ENCODE measurements at places on chromosomes 6 and 20. TPM values are rescaled to one million over a fixed set of nuclear protein-coding genes. Genes with fewer than 3 reads are reported as not detected.

Gene FAM209B
- total RNA-seq, result 1.1 TPM

DNA sequence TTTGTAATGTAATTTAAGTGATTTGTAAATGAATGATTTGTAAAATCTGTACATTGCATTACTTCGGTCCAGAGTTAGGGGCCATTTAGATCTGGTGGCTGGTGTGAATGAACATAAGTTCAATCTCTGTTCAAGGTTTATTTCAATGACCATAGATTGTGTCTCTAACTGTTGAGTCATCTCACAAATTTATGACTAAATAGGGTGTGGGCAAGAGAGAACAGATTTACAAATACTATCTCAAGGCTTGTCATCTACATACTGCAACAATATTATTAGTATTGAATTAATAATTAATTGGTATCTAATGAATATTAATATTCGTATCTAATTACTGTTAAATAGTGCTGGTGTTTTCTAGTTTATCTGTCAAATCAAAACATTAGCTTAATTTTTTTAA, 115.3 kb upstream of the EDN1 start:
- H3K27me3 ChIP-seq, result peaks cover 2% of the 10 kb centered on the region
- DNase-seq, result no peak
- no peaks in the 10 kb centered on the region for H3K4me1 ChIP-seq
- H3K36me3 ChIP-seq, result no peaks in the 10 kb centered on the region

GRCh38 chr6:138253731-138254130, 35.4 kb upstream of the PBOV1 start:
- no peaks in the 10 kb centered on the region for H3K4me1 ChIP-seq
- no peak overlapping the region for H3K27ac ChIP-seq
- H3K27me3 ChIP-seq, result peaks cover 10% of the 10 kb centered on the region
- no peak for DNase-seq
- no peak overlapping the region for H3K4me3 ChIP-seq
- H3K36me3 ChIP-seq, result no peaks in the 10 kb centered on the region

DNA sequence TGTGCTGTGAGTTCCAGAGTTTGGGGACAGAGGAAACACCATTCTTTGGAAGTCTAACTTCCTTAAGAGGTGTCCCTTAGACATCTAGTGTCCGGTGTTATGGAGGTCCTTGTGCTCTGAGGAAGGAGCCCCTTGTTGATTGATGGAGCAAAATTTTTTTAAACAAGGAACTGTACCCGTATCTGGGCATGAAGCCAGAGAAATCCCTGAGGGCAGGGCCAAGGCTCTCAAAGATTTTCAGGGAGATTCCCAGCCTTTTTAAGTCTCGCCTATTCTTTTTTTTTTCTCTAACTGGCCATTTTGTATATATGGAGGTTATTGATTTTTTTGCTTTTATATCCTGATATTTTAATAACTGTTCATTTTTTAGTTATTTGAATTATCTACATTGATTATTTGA, 45.9 kb downstream of the TRIM38 start:
- no peak overlapping the region for H3K4me3 ChIP-seq
- H3K27me3 ChIP-seq, result no peaks in the 10 kb centered on the region
- H3K4me1 ChIP-seq, result peaks cover 10% of the 10 kb centered on the region
- H3K36me3 ChIP-seq, result no peaks in the 10 kb centered on the region

Gene PDYN
- total RNA-seq, result not detected

Gene RIPPLY2
- not detected for total RNA-seq

DNA sequence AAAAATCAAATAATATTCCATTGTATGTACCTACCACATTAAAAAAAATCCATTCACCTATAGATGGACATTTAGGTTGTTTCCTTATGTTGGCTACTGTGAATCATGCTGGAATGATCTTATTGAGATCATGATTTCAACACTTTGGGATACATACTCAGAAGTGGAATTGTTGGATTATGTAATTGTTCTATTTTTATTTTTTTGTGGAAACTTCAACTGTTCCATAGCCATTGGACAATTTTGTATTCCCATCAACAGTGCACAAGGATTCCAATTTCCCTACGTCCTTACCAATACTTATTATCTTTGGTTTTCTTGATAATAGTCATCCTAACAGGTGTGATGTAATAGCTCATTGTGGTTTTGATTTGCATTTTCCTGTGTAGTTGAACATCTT, 834.0 kb downstream of the MAFB start:
- H3K27me3 ChIP-seq, result peaks cover 2% of the 10 kb centered on the region
- no peak overlapping the region for H3K27ac ChIP-seq
- H3K4me1 ChIP-seq, result no peaks in the 10 kb centered on the region
- no peak for DNase-seq
- no peak overlapping the region for H3K4me3 ChIP-seq

DNA sequence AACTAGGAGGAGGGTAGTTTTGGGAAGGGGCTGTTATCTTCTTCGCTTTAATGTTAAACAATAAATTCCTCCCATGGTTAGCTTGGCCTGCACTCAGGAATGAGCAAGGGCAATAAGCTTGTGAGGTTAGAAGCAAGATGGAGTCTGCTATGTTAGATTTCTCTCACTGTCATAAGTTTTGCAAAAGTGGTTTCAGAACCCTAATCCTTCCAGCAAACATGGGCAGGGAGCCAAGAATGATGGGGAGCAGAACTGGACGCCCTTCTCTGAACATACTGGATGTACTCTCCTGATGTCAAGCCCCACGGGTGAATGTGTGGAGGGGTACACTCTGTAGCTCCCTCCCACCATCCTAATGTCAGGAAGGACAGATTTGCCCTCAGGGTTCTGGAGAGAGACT, 22.3 kb downstream of the C6orf163 start:
- no peaks in the 10 kb centered on the region for H3K4me1 ChIP-seq
- no peaks in the 10 kb centered on the region for H3K27me3 ChIP-seq
- H3K4me3 ChIP-seq, result no peak overlapping the region

DNA sequence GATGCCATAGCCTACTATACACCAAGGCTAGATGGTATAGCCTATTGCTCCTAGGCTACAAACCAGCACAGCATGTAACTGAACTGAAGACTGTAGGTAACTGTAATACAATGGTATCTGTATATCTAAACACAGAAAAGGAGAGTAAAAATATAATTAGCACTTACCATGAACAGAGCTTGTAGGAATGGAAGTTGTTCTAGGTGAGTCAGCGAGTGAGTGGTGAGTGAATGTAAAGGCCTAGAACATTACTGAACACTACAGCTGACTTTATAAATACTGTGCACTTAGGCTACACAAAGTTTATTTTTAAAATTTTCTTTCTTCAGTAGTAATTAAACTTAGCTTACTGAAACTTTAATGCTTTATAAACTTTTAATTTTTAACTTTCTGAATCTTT, 129.5 kb downstream of the BTBD9 start:
- H3K27ac ChIP-seq, result no peak overlapping the region
- H3K4me3 ChIP-seq, result no peak overlapping the region
- no peaks in the 10 kb centered on the region for H3K27me3 ChIP-seq
- H3K4me1 ChIP-seq, result no peaks in the 10 kb centered on the region
- no peaks in the 10 kb centered on the region for H3K36me3 ChIP-seq

DNA sequence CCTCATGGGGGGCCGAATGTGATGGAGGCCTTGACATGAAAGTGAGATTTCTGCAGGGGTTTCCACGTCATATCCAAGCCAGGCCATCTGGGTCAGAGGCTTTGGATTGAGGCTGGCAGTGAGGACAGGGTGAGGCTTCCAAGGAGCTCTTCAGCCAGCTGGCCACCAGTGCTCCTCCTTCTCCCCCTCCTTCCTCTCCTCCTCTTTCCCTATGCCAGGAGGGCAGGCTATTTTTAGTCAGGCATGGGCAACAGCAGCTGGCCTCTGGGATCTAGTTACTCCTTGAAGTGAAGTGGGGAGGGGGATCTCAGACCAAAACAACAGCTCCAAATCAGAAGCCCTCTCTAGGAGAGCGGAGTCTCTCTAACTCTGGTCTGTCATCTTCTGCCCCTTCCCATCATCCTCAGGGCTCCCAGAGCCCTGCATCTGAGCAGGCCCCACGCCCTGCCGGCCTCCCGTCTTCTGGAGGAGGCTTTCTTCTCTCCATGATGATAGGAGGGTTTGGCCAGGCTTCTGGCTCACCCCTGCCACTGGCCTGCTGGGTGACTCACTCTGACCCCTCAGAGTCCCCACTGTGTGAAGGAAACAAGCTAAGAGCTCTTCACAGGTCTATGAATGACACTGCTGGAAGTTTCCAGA, 612 bp downstream of the TNNC2 start:
- H3K27me3 ChIP-seq, result peaks cover 38% of the 10 kb centered on the region
- H3K36me3 ChIP-seq, result peaks cover 3% of the 10 kb centered on the region
- peaks cover 19% of the 10 kb centered on the region for H3K4me1 ChIP-seq
- no peak overlapping the region for H3K4me3 ChIP-seq

- no peak overlapping the region for H3K27ac ChIP-seq
- peaks cover 6% of the 10 kb centered on the region for H3K4me1 ChIP-seq
- H3K4me3 ChIP-seq, result no peak overlapping the region
- no peaks in the 10 kb centered on the region for H3K27me3 ChIP-seq
- H3K36me3 ChIP-seq, result peaks cover 26% of the 10 kb centered on the region
Measured at GRCh38 chr6:75691012-75691411, 58.0 kb upstream of the MYO6 start.

- H3K27me3 ChIP-seq, result peaks cover 4% of the 10 kb centered on the region
- DNase-seq, result no peak
- no peaks in the 10 kb centered on the region for H3K4me1 ChIP-seq
- no peak overlapping the region for H3K27ac ChIP-seq
- H3K4me3 ChIP-seq, result no peak overlapping the region
Measured at GRCh38 chr20:58573986-58574385, 58.8 kb upstream of the APCDD1L start.

Gene IGF2R
- 77.7 TPM for total RNA-seq

Gene FERMT1
- total RNA-seq, result not detected

Gene PLA2G7
- total RNA-seq, result 7.5 TPM

DNA sequence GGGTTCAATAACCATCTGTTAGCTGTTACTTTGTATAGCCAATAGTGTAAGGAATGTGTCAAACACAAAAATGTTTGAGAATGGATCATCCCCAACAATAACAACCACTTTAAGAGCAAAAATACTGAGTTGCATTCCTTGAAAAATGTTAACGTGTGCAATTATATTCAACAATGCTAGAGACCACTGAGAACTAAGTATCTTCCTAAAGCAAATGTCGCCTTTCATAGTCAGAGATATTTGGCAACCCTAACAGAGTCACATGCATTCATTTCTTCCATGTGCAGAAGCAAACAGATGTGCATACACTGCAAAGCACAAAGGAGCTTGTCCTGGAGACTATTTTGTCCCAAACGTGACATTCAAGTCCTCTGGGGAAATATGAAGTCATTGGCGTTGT, 448.6 kb downstream of the GJA1 start:
- no peaks in the 10 kb centered on the region for H3K27me3 ChIP-seq
- DNase-seq, result no peak
- no peak overlapping the region for H3K4me3 ChIP-seq
- H3K27ac ChIP-seq, result no peak overlapping the region

- no peak for DNase-seq
- H3K4me1 ChIP-seq, result peaks cover 20% of the 10 kb centered on the region
- no peaks in the 10 kb centered on the region for H3K27me3 ChIP-seq
- H3K4me3 ChIP-seq, result no peak overlapping the region
- H3K36me3 ChIP-seq, result peaks cover 6% of the 10 kb centered on the region
Measured at GRCh38 chr6:116246089-116246488, 7.8 kb downstream of the TSPYL4 start.

DNA sequence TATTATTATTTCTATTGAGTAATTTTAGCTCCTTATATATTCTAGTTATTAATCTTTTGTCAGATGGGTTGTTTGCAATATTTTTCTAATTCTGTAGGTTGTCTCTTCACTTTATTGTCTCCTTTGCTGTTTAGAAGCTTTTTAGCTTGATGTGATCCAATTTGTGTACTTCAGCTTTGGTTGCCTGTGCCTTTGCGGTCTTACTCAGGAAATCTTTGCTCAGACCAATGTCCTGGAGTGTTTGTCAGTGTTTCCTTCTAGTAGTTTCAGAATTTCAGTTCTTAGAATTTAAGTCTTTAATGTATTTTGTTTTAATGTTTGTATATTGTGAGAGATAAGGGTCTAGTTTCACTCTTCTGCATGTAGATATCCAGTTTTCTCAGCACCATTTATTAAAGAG, 916.0 kb upstream of the EYS start:
- H3K36me3 ChIP-seq, result no peaks in the 10 kb centered on the region
- H3K4me3 ChIP-seq, result no peak overlapping the region
- no peaks in the 10 kb centered on the region for H3K27me3 ChIP-seq
- no peaks in the 10 kb centered on the region for H3K4me1 ChIP-seq

- peaks cover 56% of the 10 kb centered on the region for H3K27me3 ChIP-seq
- H3K4me3 ChIP-seq, result peak overlapping the region; percentile 87
- H3K36me3 ChIP-seq, result no peaks in the 10 kb centered on the region
Measured at GRCh38 chr6:69866770-69867638, 648 bp downstream of the COL19A1 start.

All from activated naive CD8-positive, alpha-beta T cell treated with anti-CD3 and anti-CD28 coated beads, Interleukin-2, amount 10 ng/mL, durations not matched to agents 7 days and 5 days (primary cell).